ENCODE measurements at places on chromosomes 12 and 14.

GRCh38 chr12:46492471-46493085 lies 120.0 kb upstream of the SLC38A2 start:
- no peak for DNase-seq

GRCh38 chr14:47715330-47715729 lies 39.9 kb upstream of the MDGA2 start:
- DNase-seq = no peak

DNA sequence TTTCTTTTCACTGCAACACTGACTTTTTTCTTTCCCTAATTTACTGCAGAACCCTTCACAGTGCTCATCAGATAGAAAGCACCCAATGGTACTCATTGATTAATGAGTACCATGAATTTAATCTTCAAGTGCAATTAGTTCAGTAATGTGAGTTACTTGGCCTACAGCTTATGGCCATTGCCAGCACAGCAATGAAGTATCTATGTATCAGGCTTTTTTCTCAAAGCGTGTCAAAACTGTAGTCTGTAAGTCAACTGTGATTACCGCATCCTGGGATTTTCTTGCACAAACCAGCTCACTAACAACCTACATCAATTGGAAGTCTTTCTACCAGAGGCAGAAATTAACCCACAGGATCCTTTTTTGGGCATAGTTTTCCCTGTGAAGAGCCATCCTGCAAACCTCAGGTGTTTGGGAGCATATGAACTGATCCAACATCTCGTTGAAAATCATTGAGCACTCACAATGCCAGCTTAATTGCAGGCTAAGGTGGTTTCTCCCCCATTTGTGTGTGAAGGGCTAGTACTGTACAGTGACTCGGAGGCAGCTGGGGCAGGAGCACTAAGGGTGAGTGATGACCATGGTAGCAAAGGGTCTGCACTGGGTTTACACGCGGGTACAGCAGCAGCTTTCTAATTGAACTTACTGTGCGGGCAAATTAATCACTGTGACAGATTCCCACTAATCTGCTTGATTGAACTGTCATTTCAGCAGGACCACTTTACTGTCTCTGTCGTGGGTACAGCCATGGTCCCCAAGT lies 619.3 kb downstream of the SNAPC1 start:
- DNase-seq = no peak

- no peak for DNase-seq
Measured at GRCh38 chr12:68632486-68632885, 21.8 kb downstream of the RAP1B start.

GRCh38 chr14:34039428-34040047 lies 88.7 kb upstream of the EGLN3 start:
- DNase-seq = no peak

- DNase-seq = no peak
Measured at GRCh38 chr14:102362084-102362483, 606 bp downstream of the CINP start.

DNA sequence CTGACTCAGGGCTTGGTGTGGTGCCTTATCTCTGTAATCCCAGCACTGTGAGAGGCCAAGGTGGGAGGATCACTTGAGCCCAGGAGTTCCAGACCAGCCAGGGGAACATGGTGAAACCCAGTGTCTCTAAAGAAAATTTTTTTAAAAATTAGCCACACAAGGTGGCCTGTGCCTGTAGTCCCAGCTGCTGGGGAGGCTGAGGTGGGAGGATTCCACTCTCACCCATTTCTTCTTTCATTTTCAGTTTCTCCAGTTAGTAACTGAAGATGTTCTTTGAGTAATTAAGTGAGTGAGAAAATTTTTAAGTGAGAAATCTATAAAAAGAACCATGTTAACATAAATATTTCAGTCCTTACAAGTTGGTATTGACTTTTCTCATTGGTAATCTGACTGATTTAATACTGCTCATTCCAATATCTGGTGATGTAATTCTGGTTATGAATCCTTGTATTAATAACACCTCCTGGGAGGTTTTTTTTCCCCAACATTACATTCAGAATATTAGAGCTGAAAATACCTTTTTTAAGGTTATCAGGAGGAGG lies 6.1 kb downstream of the METTL3 start:
- DNase-seq = no peak
